ENCODE measurements at places on chromosomes 5 and 9.

- no peak for DNase-seq
These were observed 22.1 kb upstream of the IL13 start for GRCh38 chr5:132635873-132636272.

GRCh38 chr5:178624631-178625546 lies 2.0 kb downstream of the CLK4 start:
- no peak for DNase-seq

DNA sequence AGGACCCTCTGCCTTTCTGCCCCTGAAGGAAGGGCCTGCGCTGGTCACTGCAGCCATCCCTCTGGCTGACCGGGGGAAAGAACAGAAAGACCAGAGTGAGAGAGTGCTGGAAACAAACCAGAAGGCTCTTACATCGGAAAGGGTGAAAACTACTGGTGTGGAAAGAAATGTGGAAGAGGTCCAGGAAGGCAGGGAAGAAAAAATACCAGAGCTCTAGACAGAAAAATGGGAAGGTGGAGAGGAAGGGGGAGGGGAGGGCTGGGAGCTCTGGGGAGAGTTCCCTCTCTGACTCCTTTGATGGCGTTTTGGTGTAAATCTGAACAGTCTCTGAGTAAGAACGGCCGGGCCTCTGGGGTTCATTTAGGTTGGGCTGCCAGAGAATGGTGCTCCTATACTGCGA lies 47.7 kb downstream of the COL23A1 start:
- DNase-seq: no peak

GRCh38 chr5:101390151-101390908 lies 487.2 kb upstream of the ST8SIA4 start:
- peak; percentile 57 for DNase-seq

DNA sequence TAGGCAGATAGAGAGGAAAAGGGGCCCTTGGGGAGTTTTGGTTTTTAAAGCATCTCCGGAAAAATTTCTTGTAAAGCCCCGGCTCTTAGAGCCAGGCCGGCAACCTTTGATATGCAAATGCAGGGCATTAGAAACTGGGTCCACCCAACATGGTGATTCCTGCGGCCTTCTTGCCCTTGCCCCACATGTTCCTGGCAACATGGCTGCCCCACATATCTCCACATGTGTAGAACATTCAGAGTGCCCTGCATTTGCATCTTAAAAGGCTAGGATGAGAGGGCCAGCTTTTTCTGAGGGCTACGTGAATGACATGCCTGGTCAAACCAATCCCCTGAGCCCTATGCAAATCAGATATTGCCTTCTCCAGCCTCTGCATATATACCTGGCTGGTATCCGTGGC lies 5.0 kb upstream of the SNAPC3 start:
- no peak for DNase-seq

- no peak for DNase-seq
These were observed 184.8 kb upstream of the TBCA start for GRCh38 chr5:77960863-77961396.

GRCh38 chr9:6426117-6426516 lies 13.1 kb downstream of the UHRF2 start:
- no peak for DNase-seq

DNA sequence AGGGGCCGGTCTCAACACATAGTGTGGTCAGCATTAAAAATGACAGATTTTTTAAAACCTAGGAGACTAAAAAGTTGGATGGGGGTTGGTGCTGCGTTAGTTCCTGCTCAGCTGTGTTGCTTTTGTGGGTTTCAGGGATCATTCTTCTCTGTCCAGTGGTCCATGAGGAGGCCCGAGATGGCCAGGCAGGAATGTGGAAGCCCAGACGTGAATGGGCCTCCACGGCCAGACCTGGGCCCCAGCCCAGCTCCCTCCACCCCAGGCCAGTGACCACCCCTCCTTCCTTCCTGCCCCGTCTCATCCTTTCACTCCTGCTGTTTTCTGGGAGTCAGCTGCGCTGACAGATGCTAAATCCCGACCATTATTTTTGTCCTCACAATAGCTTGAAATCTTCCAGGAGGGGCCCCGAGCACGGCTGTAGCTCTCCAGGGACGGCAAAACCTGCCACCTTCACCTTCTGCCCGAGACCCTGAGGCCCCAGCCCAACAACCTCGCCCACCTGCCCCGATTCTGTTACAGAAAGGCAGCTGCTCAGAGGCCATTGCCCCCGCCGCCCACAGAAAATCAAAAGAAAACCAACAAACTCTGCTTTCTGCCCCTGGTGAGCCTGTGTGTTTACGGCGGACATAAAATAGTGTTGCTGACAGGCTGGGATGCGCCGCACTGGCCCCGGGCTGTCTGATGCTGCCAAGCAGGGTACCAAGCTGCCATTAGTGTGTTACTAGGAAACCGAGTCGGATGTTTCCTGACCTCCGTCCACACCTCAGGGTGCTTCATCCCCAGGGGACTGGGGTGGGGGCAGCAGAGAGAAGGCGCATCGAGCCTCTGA lies 83.7 kb upstream of the SARDH start:
- no peak for DNase-seq

DNA sequence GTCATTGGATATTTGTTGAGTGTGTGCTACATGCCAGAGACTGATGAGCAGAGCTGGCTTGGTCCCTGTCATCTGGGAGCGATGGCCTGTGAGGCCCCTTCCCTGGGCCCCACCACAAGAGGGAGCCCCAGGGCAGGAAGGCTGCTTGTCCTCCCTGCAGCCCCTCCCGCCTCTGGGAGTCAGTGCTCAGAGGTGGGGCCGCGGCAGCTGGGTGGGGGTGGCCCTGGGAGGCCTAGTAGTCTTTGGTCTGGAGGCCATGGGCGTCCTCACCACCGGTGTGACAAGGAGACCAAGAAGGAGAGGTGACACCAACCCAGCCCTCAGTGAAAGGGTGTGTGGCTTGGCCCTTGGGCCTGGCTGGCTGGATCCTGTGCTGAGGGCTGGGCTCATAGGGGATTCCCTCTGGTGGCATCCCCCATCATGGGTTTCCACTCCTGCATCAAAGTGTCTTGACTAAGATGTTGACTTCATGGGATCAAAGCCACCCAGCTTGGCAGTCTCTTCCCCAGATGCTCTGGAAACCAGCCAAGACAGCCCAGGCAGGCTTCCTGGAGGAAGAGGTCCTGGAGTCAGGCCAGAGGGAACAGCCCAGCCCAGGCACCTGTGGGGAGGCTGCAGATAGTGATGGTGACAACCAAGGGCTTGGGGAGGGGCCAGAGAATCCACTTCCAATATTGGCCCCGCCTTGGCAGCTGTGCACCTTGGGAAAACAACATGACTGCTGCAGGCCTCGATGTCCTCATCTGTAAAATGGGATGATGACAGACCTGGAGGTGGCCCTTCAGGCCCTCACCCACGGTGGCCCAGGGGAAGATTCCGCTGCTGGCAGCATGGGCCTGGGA lies 166.7 kb downstream of the GAPVD1 start:
- DNase-seq: no peak

GRCh38 chr5:35087991-35088390 lies 40.2 kb upstream of the AGXT2 start:
- DNase-seq: no peak

- peak; percentile 16 for DNase-seq
These were observed 25.6 kb downstream of the CEP78 start for GRCh38 chr9:78261403-78262001.

DNA sequence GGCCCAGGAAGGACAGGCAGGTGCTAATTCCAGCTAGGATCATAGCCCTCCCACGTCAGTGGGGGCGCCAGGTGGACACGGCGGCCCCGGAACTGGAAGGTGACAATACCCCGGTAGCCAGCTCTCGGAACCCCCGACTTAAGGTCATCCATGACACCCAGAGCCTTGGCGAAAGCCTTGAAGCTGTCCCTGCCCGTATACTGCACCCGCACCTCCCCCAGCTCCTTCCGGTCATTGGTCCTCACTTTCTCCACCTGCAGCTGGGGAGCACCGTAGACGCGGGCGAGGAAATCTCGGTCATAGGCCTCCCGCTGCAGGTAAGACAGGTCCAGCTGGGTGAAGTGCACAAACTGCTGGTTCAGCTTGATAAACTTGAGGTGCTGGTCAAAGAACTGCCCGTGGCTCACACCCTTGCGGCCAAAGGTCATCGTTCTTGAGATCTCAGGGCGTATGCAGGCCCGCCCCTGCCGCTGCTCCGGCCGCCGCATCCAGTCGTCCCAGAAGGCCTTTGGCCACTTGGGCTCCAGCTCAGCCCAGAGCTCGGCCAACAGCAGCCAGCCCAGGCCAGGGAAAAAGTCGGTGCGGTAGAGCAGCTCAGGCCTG lies 10.9 kb downstream of the MGAT1 start:
- DNase-seq: no peak

GRCh38 chr9:114538241-114538640 lies 33.0 kb upstream of the WHRN start:
- no peak for DNase-seq

DNA sequence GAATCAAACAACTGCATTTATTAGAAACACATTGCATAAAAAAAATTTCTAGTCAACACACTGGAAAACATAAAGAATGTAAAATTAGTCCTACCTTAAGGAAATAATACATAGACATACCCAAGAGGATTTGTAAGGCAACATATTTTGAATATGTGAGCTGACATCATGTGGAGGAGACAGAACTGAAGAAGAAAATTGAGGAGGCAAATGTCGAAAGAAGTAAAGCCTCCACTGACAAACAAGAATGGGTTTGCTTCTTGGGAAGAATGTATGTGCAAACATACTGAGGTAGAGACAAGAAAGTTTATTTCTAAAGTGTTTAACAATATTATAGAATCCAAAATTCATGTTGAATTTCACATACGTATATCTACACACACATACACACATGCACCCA lies 363.0 kb upstream of the PDE4D start:
- no peak for DNase-seq

- DNase-seq: no peak
These were observed 650 bp downstream of the MRRF start for GRCh38 chr9:122265149-122265915.

DNA sequence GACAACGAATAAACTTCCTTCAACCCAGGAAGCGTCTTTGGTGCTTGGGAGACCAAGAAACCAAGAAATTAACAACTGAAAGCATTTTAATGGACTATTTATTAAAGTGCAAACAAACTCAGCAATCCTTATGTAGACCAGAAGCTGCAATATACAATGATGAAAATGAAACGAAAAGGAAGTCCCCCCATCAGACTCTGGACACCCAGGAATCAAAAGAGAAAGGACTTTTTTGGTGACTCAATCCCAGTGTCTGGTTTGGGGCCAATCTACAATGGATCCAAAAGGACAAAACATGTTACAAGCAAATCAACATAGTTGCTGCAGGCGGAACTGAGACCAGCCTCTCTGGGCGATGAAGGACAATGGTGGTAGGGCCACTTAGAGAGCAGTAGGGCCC lies 39.5 kb downstream of the C9orf152 start:
- no peak for DNase-seq

- DNase-seq: no peak
These were observed 15.8 kb upstream of the TRAF1 start for GRCh38 chr9:120942186-120943001.

DNA sequence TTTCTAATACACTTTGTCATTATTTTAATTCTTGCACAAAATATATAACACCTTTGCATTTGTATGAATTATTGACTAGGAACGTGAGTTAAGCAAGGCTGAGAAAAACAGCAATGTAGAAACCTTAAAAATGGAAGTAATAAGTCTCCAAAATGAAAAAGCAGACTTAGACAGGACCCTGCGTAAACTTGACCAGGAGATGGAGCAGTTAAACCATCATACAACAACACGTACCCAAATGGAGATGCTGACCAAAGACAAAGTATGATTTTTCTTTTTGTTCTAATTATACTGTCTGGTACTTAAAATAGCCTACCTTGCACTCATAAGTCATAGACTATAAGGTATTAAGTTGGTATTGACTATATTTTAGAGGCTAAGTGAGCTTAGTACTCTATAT lies 34.4 kb downstream of the RAD50 start:
- no peak for DNase-seq

- no peak for DNase-seq
These were observed 195.0 kb downstream of the GADD45G start for GRCh38 chr9:89799766-89800165.

DNA sequence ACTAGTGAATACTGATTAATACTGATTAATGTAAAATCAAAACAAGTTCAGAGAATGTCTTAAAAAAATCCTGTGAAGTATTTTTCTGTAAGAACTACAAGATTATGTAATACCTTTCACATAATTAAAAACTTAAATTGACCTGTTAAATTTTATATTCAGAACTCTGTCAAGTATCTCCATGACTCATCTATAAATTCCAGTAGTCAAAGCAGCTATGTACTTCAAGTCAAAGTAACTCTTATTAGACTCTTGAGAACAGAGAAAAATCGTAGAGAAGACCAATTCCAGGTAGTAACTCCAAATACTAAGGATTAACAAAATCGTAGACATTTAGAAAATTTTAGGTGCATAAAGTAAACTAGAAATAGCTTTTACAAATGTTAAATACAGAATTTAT lies 77.1 kb downstream of the HOMER1 start:
- DNase-seq: no peak

DNA sequence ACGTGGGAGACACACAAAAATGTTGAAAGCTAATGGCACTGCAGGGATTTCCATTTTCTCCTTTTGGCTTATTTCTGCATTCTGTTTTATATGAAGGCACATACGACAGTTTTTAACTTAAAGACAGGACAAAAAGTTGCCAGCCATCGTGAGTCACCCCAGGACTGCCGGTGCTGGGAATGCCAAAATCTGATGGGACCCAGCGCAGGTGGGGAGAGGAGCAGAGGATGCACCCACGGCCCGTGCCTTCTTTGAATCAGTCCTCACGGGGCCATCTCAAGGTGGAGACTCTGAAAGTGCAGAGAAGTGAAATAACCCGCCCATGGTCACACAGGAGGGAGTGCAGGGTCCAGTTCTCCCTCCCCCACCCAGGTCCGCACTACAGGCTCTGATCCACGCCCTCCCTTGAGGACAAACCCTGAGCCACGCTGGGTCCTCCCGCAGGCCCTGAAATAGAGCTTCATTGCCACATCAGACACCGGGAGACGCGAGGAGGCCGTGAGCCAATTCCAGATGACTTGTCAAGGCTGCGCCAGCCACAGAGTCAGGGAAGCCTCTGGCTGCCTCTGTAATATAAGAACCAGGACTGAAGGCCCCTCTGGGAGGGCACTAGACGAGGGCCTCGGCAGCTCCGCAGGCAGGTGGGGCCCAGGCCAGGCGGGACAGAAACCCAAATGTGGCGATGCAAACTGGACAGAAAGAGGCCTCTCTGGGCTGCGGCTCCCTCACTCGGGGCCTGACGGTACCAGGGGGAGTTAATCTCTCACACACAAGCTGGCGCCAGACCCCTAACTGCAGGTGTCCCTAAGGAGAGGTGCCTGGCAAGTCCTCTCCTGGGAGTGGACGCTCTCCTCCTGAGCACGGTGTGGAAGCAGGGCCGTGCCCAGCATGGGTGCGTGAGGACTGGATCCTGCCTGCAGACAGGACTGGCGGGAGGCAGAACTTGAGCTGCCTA lies 22.9 kb downstream of the ADAMTS2 start:
- no peak for DNase-seq

GRCh38 chr9:135925496-135926133 lies 18.3 kb upstream of the CAMSAP1 start:
- no peak for DNase-seq

All from glomerular endothelial cell (primary cell).